ENCODE measurements at places on chromosomes 4 and X. TPM values are rescaled to one million over a fixed set of nuclear protein-coding genes. Genes with fewer than 3 reads are reported as not detected.

DNA sequence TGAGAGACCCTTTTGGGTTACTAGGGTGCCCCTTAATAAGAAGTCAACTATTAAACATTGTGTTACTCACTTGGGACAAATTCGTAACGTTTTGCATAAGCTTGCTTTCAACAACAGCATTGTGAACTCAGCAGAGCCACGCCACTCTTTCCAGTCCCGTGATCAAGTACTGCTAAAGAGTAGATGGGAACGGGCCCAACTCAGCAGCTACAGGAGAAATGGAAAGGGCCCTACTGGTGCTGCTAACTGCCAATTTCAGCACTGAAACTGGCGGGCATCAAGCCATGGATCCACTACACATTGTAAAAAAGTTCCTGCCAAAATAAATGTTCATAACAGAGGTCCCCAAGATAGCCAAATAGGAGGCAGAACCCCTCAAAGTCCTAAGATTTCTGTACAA is 19.0 kb upstream of the DHX15 start:
- no peak for DNase-seq

GRCh38 chr4:89001647-89002445 is 55.1 kb downstream of the FAM13A start:
- no peak for DNase-seq

DNA sequence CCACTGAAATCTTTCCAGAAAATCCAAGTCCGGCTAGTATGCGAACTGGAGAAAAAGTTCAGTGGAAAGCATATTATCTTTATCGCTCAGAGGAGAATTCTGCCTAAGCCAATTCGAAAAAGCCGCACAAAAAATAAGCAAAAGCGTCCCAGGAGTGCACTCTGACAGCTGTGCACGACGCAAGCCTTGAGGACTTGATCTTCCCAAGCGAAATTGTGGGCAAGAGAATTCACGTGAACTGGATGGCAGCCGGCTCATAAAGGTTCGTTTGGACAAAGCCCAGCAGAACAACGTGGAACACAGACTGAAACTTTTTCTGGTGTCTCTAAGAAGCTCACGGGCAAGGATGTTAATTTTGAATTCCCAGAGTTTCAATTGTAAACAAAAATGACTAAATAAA is 34.4 kb downstream of the STX18 start:
- no peak for DNase-seq

CFP gene
- total RNA-seq, result 8.3 TPM

Measured in kidney (tissue), 22 donors.